ENCODE measurements at places on chromosomes 11 and 22.

DNA sequence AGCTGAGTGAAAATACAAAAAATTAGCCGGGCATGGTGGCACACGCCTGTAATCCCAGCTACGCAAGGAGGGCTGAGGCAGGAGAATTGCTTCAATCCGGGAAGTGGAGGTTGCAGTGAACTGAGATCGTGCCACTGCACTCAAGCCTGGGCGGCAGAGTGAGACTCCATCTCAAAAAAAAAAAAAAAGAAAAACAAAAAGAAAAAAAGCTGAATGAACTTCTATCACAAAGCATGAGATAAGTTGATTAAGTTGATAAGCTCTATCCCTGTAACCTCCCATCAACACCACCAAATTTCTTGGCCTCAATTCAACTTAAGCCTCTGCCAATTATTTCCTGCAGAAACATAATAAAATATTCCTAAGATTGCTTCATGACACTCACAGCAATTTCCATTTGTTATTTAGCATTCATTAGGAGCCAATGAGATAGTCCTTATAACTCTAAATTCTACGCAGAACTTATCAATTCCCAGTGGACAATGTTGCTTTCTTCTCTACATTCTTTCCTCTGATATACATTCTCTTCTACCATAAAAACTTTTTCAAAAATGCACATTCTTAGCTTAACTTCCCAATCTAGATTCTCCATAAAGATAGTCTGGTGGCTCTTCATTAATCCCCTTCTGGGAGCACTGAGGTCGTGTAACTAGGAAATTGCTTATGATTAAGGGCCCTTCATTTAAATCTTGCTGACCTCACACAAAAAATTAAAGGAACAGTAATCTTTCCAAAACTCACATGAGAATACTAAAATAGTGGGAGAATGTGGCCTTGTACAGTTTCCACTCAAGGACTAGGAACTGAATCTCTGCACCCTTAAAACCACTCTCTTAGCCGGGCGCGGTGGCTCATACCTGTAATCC is 2.9 kb downstream of the AMBRA1 start:
- no peak for DNase-seq

DNA sequence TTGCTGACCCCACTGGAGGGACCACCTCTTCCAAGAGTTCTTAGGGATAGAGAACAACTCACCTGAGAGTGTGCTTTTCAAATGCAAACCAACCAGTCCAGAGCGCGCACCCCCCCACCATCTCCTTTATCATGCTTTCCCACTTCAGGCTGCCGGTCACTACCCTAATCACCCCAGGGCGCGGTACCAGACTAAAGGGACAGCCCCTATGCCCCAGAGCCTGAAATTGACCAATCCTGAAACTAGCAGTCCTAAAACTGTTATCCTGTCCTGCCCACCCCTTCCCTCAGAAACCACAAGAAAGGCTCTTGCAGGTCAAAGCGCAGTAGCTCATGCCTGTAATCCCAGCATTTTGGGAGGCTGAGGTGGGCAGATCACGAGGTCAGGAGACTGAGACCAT is 37.0 kb downstream of the NEAT1 start:
- no peak for DNase-seq

GRCh38 chr11:20357150-20357549 is 6.4 kb upstream of the HTATIP2 start:
- DNase-seq = no peak

DNA sequence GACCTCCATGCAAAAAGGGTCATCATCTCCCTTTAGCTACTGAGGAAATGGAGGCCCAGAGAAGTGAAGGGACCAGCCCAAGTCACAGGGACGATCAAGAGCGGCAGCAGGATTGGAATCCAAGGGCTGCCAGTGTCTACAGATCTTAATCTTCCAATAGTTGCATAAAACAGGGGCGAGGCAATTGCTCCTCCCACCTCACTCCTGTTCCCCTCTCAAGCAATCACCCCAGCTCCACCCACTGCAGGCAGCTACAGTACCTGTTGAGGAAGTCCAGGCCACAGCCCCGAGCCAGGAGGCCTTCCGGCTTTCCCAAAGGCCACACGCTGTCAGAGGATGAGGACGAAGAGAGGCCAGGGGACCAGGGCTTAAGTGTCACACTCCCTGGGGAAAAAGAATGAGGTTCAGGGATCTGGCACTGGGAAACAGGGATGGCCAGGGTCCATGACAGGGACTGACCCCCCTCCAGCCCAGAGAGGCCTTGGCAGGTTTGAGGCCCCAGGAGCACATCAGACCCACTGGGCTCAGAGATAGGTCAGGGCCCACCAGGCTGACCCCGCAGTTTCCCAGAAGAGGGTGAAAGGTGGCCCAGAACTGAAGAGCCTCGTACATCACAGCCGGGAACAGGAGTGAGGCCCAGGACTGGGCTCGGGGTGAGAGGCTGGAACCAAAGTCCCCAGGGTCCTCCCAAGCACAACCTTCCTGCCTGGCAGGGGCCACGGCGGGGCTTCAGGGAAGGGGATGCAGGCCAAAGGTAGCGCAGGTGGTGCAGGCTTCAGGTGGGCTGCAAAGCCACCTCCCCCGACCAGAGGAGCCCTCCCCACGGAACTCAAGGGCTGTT is 16.4 kb upstream of the MFNG start:
- DNase-seq = no peak

- no peak for DNase-seq
Observed at GRCh38 chr22:47176573-47177333, 414.3 kb downstream of the TBC1D22A start.

Data from HCEC 1CT (cell line).